ENCODE measurements at places on chromosomes 3 and 15.

- no peak for DNase-seq
Observed at GRCh38 chr3:71399478-71399877, 184.1 kb downstream of the FOXP1 start.

DNA sequence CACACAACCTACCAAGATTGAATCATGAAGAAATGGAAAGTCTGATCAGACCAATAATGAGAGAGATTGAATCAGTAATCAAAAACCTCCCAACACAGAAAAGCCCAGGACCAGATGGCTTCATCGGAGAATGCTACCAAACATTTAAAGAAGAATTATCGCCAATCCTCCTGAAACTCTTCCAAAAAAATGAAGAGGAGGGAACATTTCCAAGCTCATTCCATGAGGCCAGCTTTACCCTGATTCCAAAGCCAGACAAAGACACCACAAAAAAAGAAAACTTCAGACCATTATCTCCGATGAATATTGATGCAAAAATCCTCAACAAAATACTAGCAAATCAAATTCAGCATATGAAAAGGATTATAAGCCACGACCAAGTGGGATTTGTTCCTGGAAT is 94.1 kb downstream of the SENP2 start:
- no peak for DNase-seq

DNA sequence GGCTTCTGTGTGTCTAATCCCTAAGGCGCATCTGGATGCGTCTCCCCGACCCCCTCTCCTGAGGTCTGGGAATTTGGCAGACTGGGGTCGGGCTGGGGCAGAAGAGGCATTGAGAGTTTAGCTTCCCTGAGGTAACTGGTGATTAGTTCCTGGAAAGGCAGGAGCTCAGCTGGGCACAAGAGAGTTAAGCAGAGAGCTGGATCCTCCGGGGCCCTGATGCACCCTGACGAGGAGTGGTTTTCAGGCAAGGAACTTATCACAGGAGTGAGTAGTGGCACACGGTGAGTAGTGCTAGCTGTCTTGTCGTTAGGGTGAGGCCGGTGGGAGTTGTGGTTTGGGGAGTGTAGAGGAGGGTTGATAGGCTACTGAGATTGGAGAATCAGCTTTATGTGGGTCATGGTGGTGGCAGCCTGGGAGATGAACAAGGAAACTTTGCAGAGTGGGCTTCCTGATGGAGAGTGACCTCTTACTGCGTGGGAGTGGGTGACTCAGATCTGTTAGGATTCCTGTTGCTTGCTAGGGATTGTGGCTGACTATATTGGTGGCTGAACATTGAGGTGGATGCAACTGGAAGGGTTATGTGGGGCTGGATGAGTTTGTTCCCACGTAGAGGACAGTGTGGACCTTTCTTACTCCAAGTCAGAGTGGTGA is 897 bp downstream of the RAD54L2 start:
- DNase-seq: peak; percentile 52

DNA sequence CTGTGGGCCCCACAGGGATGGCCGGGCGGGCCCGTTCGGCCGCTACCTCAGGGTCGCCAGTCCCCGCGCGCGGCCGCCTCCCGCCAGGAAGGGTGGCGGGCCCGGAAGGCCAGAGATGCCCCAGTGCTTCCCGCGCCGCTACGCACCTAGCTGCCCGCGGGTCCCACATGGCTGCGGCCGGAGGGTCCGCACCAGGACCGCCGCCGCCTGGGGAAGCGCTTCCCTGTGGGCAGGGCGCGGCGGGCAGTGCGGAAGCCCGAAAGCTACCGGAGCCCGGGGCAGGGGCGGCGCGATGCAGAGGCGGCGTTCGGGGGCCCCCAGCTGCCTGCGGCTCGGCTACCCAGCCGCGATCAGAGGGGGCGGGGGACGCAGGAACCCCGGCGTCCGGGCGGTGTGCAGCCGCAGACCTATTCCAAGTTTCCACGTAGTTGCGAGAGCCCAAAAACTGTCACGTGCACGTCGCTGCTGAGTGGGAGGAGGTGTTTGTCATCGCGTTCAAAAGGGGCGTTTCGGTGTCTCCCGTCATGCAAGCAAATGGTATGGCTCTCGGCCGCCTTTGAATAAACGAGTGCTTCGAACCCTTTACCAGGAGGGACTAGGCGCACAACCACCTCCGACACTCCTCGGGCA is at the start of gene TRANK1:
Gene TRANK1 (minus strand): TSS at position 414 of the 630 bp plus-strand sequence. CDS start 245 bp downstream, at position 169.
- DNase-seq: peak; percentile 84

DNA sequence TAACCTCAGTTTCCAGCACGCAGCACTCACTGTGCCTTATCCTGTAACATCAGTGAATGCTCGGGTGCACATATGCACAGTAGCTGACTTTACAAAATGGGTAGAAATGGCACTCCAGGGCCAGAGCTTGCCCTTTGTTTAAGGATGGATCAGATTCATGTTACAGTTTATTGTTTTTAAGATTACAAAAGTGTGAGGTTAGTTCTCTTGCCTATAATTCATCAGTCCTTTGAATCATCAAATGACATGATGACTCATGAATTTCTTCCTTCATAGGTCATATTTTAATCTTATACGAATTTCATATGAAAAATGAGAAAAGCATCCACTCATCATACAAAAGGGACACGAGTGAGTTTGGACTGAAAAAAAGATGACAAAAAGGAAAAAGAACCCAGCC is 545.3 kb downstream of the GBE1 start:
- no peak for DNase-seq

DNA sequence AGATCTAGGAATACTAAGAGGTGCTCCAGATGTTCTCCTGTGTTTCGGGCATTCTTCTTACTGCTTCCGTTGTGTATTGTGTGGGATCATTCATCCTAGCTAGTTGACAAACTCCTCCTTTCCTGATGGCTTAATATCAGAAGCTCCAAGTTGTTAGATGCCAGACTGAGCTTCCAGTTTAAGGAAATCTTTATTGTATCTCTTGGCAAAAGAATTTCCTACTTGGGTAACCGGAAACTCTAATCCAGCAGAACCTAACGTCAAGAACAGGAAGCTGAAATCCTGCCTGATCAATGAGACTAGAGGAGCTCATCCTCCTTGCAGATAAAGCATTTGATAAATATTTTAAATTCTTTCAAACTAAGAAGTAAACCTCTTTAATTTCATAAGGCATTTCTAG is 27.7 kb upstream of the MYH15 start:
- no peak for DNase-seq

- DNase-seq: no peak
Observed at GRCh38 chr3:196517919-196518318, 2.8 kb upstream of the SMCO1 start.

GRCh38 chr3:114133947-114134346 is 44.9 kb downstream of the DRD3 start:
- no peak for DNase-seq

DNA sequence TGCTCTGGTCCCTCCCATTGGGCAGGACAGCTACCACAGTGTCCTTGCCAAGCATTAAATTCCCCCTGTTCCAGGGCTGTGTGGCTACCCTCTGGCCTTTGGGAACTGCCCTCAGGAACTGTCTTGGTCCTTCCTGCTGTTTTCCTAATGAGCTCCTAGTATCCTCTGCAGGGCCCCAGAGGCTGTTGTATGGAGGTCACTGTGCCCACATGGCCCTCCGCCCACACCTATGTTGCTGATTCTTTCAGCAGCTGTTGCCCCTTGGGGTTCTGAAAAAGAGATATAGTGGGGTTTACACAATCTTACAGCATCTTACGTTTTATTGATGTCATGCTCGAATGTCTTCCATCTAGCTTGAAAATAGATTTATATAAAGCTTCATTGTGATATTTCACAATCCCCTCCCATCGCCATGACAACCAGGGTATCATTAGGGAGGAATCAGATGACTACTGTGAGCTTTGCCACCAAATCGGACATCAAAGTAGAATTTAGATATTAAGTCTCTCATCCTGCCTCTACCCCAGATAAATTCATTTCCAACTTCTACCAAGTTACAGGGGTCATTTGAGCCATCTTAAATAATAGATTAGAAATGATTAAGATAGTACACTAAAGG is 97.1 kb upstream of the NR2E3 start:
- DNase-seq: no peak

DNA sequence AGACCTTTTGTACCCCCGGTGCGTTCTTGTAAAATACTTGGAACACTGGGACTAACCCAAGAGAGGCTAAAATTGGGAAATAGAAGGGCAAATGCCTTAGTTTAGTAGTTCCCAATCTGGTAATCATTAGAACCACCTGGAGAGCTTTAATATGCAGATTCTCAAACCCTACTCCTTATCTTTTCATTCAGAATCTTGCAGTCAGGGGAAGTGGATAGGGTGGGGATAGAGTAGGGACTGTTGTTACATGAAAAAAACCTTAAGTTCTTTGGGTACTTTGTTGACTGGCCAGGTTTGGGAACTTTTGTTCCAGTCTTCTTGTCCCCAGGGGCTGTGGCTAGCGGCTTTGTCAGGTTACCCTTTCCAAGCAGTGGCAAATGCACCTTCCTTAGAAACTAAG is 15.9 kb downstream of the MAPKBP1 start:
- DNase-seq: no peak

DNA sequence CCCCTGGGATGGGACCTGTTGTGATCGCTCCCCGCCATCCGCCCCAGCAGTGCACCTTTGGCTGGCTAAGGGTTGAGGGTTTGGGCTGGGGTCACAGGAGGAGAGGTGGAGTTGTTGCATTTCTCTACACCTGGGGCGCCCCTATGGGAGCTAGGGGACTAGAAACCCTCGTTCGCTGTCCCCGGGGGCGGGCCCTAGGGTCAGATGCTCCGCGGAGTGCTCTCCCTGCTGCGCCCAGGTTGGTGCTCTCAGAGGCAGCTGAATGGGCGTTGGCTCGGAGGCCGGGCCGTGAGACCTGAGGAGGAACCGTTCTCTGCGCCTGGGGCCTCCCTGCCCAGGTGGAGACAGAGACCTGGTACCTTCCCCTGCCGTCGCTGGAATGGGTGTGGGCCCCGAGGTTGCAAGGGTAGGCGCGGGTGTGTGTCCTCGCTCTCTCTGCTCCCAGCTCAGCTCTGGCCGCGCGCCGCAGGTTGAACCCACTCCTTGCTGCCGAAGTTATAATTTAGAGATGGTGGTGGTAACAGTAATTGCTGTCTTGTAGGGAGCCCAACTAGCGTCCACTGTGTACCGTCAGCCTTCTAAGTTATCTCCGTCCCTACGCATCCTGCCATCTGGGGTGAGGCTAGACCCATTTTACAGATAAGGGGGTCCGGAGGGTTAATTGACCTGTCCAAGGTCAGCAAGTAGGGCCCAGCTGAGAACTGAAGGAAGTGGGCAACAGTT is 965 bp downstream of the FLNB start:
- peak; percentile 55 for DNase-seq
